ENCODE measurements at places on chromosomes 2 and 18. TPM values are rescaled to one million over a fixed set of nuclear protein-coding genes. Genes with fewer than 3 reads are reported as not detected.
A peak's percentile ranks its signal among the peaks of the same experiment; 100 is the strongest.

MCM6 gene
- 221 TPM for total RNA-seq

IGFBP5 gene
- not detected for total RNA-seq

IL1F10 gene
- not detected for total RNA-seq

GPR155 gene
- total RNA-seq, result 11.0 TPM

RAPH1 gene
- total RNA-seq, result 11.9 TPM

IL36G gene
- not detected for total RNA-seq

GRCh38 chr18:40041951-40042350, 1913.1 kb upstream of the PIK3C3 start:
- DNase-seq, result no peak
- no peaks in the 10 kb centered on the region for H3K27me3 ChIP-seq
- H3K4me3 ChIP-seq, result no peak overlapping the region
- H3K4me1 ChIP-seq, result no peaks in the 10 kb centered on the region
- H3K27ac ChIP-seq, result no peak overlapping the region

GRCh38 chr2:39020383-39020782, 100.5 kb downstream of the SOS1 start:
- H3K36me3 ChIP-seq, result peaks cover 1% of the 10 kb centered on the region
- peaks cover 4% of the 10 kb centered on the region for H3K4me1 ChIP-seq
- H3K27ac ChIP-seq, result no peak overlapping the region
- DNase-seq, result no peak
- no peak overlapping the region for H3K4me3 ChIP-seq
- no peaks in the 10 kb centered on the region for H3K27me3 ChIP-seq

DNA sequence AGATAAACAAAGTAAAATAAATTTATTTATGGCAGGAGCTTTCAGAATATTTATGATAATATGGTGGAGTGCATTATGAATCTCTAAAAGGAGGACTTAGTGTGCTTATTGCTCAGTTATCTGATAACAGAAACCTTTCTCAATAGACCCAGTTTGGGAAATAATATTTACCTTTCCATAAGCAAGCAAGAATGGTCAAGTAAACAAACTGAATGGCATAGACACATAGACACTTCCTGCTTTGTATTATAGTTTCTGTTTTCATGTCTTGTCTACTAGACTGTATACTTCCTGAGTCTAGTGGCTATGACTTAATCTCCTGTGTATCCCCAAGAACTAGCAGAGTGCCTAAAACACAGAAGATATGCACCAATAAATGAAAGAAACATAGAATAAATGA, 87.8 kb downstream of the UPP2 start:
- DNase-seq, result no peak
- no peak overlapping the region for H3K4me3 ChIP-seq
- H3K36me3 ChIP-seq, result no peaks in the 10 kb centered on the region
- peaks cover 22% of the 10 kb centered on the region for H3K27me3 ChIP-seq
- no peak overlapping the region for H3K27ac ChIP-seq

- H3K4me3 ChIP-seq, result peak overlapping the region; percentile 83
- DNase-seq, result peak; percentile 70
- peaks cover 70% of the 10 kb centered on the region for H3K4me1 ChIP-seq
- H3K27me3 ChIP-seq, result peaks cover 3% of the 10 kb centered on the region
- peaks cover 36% of the 10 kb centered on the region for H3K36me3 ChIP-seq
These were observed 3.0 kb downstream of the LBH start for GRCh38 chr2:30234180-30234971.

GRCh38 chr18:48915626-48916425, 34.9 kb downstream of the SMAD7 start:
- no peak overlapping the region for H3K27ac ChIP-seq
- no peaks in the 10 kb centered on the region for H3K4me1 ChIP-seq
- H3K4me3 ChIP-seq, result no peak overlapping the region
- H3K36me3 ChIP-seq, result peaks cover 6% of the 10 kb centered on the region
- H3K27me3 ChIP-seq, result no peaks in the 10 kb centered on the region

GRCh38 chr2:13581471-13581870, 864.7 kb downstream of the TRIB2 start:
- no peaks in the 10 kb centered on the region for H3K36me3 ChIP-seq
- H3K27ac ChIP-seq, result no peak overlapping the region
- H3K4me1 ChIP-seq, result no peaks in the 10 kb centered on the region
- no peaks in the 10 kb centered on the region for H3K27me3 ChIP-seq
- DNase-seq, result no peak

- peaks cover 27% of the 10 kb centered on the region for H3K27me3 ChIP-seq
- H3K4me3 ChIP-seq, result no peak overlapping the region
- DNase-seq, result no peak
- no peaks in the 10 kb centered on the region for H3K36me3 ChIP-seq
- no peaks in the 10 kb centered on the region for H3K4me1 ChIP-seq
These were observed 179.8 kb downstream of the SH3BP4 start for GRCh38 chr2:235131334-235132305.

DNA sequence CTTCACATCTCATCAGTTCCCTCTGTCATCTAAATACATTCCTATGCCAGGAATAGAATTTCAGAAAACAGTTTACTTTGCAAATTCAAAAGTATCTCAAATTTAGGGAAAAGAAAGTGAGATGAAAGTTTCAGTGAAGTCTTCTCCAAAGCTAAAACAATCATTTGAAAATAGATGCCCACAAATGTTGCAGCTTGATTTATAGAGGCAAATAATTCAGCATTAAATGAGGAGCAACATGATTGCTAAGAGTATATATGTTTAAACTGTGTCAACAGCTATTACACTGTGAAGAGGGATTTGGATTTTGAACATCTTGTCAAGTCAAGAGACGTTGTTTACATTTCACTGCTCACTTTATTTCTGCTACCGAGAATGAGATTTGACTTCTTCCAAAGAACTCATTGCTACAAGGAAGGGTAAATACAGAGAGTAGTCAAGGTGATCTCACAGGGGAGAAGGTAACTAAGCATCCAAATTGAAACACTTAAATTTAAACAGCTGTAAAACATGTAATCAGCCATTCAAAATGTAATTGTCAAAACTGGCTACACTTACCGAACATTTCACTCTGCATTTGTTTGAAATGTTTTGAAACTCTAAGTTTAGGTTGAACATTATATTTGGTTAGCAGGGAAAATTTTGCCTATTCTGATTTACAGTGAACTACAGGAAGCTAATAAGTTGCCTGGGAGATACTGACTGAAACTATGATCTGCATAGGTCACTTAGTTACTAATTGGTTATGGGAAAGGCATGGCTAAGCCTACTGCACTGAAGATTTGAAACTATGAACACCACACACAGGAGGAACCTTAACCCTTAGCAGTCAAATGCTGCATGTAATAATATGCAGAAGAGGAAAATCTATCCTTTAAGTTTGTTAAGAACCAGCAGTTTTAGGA, 33.2 kb upstream of the GALNT3 start:
- peaks cover 2% of the 10 kb centered on the region for H3K36me3 ChIP-seq
- no peak for DNase-seq
- H3K27me3 ChIP-seq, result peaks cover 3% of the 10 kb centered on the region
- H3K4me3 ChIP-seq, result no peak overlapping the region

DNA sequence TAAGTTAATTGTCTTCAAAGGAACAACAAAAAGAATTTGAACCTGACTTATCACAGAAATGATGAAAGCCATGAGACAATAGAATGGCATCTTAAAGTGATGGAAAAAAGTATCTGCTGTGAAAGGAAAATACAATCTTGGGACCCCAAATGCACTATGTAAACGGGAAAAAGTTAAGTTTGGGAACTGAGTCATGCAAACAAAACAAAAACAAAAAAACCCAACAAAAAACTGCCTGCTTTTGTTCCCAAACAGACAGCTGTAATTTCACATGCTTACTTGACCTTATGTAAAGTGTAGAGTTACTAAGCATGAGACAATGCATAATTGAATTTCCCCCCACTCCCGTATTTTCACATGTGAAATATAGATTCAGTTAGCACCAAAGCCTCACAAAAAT, 122.1 kb upstream of the RBMS1 start:
- H3K4me3 ChIP-seq, result no peak overlapping the region
- H3K36me3 ChIP-seq, result no peaks in the 10 kb centered on the region
- no peaks in the 10 kb centered on the region for H3K27me3 ChIP-seq
- H3K27ac ChIP-seq, result no peak overlapping the region
- DNase-seq, result no peak
- peaks cover 13% of the 10 kb centered on the region for H3K4me1 ChIP-seq

- H3K4me3 ChIP-seq, result no peak overlapping the region
- H3K36me3 ChIP-seq, result no peaks in the 10 kb centered on the region
- H3K27ac ChIP-seq, result no peak overlapping the region
- no peaks in the 10 kb centered on the region for H3K4me1 ChIP-seq
- H3K27me3 ChIP-seq, result no peaks in the 10 kb centered on the region
These were observed 1626.2 kb downstream of the LRP1B start for GRCh38 chr2:140504601-140505000.

GRCh38 chr2:95042472-95043271, 17.2 kb downstream of the MAL start:
- no peak overlapping the region for H3K4me3 ChIP-seq
- H3K27ac ChIP-seq, result no peak overlapping the region
- H3K4me1 ChIP-seq, result peaks cover 85% of the 10 kb centered on the region
- H3K36me3 ChIP-seq, result peaks cover 5% of the 10 kb centered on the region
- no peaks in the 10 kb centered on the region for H3K27me3 ChIP-seq

DNA sequence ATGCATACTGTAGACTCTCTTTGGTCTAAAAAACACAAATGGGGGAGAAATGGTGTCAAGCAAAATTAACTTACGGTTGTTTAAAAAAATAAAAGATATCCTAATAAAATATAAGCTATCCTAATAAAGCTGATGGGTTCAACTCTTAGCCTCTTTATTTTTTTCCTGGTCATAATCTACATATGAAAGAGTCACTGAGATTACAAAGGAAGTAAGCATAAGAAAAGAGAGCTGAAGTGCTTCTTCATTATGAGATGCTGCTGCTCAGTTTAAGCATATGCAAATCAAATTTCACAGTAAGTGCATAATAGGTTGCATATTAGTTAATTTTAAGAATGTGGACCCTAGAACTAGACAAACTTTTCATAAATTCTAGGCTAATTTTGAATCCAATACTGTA, 59.9 kb upstream of the DNER start:
- DNase-seq, result no peak
- H3K4me3 ChIP-seq, result no peak overlapping the region
- H3K27ac ChIP-seq, result no peak overlapping the region
- no peaks in the 10 kb centered on the region for H3K27me3 ChIP-seq
- H3K36me3 ChIP-seq, result peaks cover 40% of the 10 kb centered on the region
